Left hindlimb (tissue), 1 donor: ENCODE measurements at places on chromosomes 1 and 21.

GRCh38 chr1:23639460-23640095 lies 52.0 kb upstream of the RPL11 start:
- DNase-seq: no peak

- DNase-seq: no peak
Measured at GRCh38 chr1:19438516-19439195, 46.7 kb downstream of the CAPZB start.

DNA sequence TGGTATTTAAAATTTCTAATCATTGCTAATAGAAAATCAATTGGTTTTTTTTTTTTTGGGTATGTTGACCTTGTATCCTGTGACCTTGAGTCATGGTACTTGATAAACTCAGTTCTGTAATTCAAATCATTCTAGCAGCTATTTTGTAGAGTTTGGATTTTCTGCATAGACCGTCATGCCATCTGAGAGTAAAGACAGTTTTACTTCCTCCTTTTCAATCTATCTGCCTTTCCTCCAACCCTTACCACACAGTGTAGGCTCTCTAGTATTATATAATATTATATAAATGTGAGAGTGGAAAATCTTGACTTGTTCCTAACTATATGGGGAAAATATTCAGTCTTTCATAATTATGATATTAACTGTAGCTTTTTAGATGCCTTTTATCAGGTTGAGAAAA lies 7.0 kb downstream of the TDRD5 start:
- DNase-seq: no peak

- DNase-seq: no peak
Measured at GRCh38 chr1:232504651-232505050, 125.3 kb downstream of the SIPA1L2 start.

- no peak for DNase-seq
Measured at GRCh38 chr1:59141267-59141863, 155.5 kb upstream of the FGGY start.

DNA sequence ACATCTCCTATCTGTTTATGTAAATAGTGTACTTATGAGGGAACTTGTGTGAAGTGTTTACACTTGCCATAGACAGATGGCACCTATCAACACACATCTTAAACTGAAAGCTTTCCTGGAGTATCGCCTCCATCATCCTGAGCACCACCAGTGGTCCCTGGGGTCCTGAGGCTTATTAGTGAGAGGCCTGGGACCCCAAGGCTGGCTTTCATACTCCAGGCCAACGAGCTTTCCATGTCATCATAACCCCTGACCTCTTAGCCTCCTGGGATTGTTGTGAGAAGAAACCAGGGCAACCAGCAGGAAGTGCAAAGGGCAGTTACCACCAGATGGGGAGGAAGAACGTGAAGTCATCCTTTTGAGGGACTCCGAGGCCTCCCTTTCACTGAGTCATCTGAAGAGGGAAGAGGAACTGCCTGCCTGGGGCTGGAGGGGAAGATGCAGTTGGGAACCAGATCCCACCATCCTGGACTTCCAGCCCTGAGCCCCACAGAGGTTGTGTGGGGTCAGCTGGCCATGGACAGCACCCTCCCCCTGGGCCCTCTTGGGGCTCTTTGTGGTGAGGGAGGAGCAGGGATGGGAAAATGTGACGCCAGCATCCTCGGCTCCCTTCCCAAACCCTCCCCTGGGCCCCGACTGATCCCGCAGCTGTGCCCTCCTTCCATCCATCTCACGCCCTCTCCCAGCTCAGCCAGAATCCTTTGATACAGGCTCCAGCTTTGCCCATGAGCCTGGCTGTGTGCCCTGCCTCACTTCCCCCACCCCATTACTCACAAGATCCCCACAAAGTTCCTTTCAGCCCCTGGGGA lies 5.8 kb downstream of the INKA2 start:
- DNase-seq: peak; percentile 79

DNA sequence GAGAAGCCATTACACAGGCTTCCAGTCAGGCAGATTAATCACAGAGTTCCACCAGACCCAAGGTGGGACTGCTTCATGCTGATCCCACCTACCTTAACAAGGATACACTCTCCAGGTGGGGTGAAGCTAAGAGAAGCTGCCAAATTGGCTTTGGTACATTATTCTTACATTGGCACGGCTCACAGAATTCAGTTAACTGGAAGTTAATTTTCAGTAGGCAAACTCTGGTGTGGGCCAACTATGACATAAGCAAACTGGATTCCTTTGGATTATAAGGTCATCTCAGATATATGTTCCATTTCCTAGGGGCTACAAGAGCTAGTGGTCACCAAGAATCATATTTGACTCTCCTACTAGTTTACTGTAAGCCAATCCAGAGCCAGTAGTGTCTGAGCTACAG lies 448.8 kb upstream of the BEND5 start:
- no peak for DNase-seq

GRCh38 chr1:221886743-221887414 lies 145.0 kb upstream of the DUSP10 start:
- no peak for DNase-seq

GRCh38 chr1:241308011-241308410 lies 49.0 kb downstream of the RGS7 start:
- no peak for DNase-seq

DNA sequence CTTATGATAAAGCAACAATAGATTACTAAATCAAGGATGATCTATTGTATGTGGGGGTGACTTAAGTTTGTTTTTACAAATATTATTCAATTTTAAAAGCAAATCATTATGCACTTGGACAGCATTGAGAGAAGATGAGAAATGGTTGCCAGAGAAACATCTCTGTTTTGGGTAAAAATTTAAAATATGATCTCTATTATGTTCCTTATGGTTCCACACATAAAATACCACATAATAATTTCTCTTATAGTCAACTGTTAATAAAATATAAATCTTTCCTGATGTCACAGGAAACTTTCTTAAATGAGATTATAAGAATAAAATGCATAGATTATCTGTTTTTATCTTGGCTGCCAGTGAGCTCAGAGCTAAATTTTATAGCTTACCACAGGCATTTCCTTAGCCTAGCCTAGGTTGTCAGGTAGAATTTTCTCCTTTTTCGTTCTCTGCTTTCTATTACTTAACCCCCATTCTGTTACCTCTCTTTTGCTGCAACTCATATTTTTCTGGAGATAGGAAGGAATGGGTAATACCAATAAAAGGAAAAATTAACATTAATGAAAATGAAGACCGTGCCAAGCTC lies 109.7 kb downstream of the TGFB2 start:
- no peak for DNase-seq

GRCh38 chr1:108636876-108637275 lies 24.0 kb downstream of the HENMT1 start:
- DNase-seq: no peak

- DNase-seq: no peak
Measured at GRCh38 chr1:179205284-179205683, 24.2 kb downstream of the ABL2 start.

DNA sequence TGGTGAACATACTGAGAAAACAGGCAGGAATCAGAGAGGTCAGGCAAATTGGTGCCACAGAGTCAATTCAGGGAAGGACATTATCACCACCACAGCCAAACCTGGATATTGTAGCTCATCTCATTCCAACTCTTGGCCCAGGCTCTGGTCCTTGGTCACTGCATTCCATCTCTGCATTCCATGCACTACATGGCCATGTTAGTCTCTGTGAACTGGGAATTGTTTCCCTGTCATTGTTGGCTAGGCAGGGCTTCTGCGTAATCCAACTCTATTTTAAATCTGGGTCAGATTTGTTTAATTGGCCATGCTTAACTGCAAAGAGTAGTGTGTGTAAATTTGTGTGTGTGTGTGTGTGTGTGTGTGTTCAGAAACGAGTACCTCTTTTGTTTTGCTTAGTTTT lies 837.6 kb upstream of the ADAMTS5 start:
- no peak for DNase-seq

DNA sequence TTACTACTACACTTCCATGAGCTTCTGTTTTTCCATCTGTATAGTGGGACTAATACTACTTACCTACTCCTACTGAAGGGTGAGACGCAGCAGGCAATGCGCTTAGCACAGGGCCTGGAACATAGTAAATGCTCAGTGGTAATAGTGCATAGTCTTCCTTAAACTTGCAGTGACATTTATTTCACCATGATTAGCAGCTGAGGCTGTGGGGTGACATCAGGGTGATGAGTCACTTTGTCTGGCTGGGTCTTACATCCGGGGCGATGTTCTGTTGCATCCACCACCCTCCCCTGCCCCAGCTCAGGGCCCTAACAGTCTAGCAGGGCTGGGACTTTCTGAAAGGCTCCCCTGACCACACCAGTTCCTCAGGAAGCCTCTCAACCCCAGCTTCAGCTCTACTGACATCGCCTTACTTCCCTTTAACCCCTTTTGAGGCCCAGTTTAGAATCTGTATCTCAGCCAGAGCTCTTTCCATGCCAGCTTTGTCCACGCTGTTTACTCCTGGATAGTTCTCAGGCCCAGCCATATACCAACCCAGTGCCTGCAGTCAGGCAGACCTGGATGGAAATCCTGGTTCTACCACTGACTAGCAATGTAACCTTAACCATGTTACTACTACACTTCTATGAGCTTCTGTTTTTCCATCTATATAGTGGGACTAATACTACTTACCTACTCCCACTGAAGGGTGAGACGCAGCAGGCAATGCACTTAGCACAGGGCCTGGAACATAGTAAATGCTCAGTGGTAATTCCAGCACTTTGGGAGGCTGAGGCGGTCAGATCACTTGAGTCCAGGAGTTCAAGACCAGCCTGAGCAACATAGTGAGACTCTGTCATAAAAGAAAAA lies 66.3 kb downstream of the CD58 start:
- no peak for DNase-seq

DNA sequence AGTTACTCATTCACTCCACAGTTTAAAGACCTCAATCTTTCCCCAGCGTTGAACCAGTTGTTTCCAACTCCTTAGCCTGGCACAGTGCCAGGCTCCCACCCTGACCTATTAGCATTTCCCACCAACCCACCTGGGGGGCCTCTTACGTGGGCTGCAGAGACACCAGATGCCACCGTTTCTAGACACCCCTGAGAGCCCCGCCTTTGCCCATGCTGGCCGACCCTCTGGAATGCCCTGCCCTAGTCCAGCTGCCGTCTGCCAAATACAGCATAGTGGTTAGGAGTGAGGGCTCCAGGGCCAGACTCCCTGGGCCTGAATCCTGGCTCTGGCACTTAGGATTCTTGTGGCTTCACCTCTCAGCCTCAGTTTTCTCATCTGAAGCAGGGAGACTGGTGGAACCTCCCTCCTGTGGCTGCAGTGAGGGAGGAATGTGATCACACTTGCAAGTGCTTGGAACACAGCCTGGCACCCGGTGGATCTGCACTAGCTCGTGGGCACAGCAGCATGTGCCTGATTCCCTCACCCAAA lies 65.2 kb downstream of the TMCO4 start:
- no peak for DNase-seq

DNA sequence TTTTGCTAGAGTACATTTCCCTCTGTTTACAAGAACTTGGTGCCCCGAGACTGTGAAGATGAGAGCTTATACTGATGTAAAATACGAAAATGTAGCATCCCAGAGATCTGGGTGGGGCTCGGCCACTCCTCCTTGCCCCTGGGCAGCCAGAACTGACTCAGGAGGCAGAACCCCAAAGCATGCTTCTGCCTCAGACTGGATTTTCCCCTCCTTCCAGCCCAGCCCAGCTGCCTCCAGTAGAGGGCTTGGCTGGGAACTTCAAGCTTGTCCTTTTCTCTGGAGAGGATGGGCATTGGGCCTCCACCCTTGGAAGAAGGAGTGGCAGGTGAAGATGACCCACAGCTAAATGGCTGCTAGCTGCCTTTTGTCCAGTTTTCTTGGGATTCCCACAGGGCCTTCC lies 24.3 kb upstream of the BTG2 start:
- DNase-seq: peak; percentile 28

GRCh38 chr1:219092206-219092605 lies 81.5 kb upstream of the LYPLAL1 start:
- no peak for DNase-seq

DNA sequence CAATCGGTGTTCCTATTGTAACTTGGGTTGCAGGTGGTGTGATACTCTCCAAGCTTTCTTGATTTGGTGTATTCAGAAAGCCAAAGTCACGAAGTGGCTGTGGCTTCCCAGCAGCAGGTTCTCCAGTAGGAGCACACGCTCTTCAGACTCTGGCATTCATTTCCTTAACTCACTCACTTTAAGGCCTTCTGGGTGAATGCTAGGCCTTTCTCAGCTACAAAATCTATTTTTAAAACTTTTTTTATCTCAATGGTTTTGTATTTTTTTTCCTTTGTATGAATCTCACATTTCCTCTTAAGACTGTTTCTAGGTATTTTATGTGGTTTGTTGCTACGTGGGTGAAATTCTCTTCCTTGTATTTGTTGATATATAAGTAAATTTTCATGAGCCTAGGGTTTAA lies 22.9 kb upstream of the PKN2 start:
- no peak for DNase-seq

DNA sequence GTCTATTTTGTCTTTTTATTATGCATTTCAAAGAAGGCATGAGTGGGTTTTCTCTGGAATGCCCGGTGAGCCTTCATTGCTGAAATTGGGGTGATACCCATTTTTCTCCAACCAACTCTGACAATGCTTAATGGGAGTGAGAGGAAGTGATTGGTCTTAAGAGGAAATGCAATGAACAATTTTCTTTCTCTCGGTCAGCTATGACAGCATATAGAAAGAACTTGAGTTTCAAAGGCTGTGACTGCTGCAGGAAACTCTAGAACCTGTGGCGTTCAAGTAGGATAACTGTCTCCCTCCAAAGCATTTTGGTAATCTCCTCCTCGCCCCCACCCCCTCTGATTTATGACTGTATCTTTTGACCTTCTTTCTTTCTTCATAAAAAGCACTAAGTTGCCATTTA lies 155.9 kb downstream of the LYPLAL1 start:
- no peak for DNase-seq

DNA sequence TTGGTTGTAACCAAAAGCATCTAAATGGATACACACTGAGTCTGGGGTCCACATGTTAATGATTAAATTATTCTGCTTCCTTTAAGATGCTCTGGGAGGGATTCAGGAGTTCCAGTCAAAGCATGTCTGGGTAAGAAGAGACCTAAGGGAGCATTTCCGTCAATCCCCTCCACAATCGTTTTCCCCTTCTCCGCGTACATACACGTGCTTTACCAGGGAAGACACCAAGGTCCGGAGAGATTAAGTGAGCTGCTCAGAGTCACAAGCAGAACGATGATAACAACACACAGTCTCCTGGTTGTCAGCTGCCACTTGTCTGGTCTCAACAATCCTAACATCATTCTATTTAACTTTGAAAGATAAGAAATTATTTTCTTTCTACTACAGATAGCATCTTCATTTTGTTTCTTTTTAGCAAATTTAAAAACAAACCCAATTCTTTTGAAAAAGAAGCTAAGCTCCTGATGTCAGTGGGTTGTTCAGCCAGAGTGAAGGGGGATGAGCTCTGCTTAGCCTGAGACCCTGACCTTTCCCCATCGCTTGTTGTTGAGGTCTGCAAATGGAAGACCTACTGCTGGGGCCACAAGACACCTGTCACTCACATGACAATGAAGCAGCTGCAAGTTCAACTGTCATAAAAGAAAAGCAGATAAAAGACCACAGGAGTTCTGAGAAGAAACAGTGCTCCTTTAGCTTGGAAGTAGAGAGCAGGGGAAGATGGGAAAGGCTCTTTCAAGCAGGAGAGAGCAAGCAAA lies 4.5 kb downstream of the PAFAH2 start:
- no peak for DNase-seq
